ENCODE measurements at places on chromosomes 13 and 19. TPM values are rescaled to one million over a fixed set of nuclear protein-coding genes. Genes with fewer than 3 reads are reported as not detected.

Gene SYNGR4
- not detected for total RNA-seq

Gene MPND
- total RNA-seq, result 38.4 TPM

Gene NKPD1
- 1.00 TPM for total RNA-seq

Gene KLK3
- not detected for total RNA-seq

Gene KCNC3
- 3.2 TPM for total RNA-seq

Gene FCGBP
- 25.1 TPM for total RNA-seq

Gene WDR88
- total RNA-seq, result not detected

Gene TNFAIP8L1
- total RNA-seq, result 8.5 TPM

Gene CERS1
- total RNA-seq, result not detected

Gene STAP2
- 3.3 TPM for total RNA-seq

Gene TLE6
- total RNA-seq, result 2.2 TPM

Gene WDR87
- not detected for total RNA-seq

Gene LGALS16
- not detected for total RNA-seq

Gene CNN1
- not detected for total RNA-seq

Gene FGF21
- total RNA-seq, result not detected

Gene CATSPERD
- total RNA-seq, result not detected

Gene AP1M2
- total RNA-seq, result not detected

Gene ZFP14
- 8.2 TPM for total RNA-seq

Gene TEX101
- total RNA-seq, result not detected

Gene KLHL1
- not detected for total RNA-seq

Gene LIN37
- 18.2 TPM for total RNA-seq

Gene CAPN12
- 7.4 TPM for total RNA-seq

Data from natural killer cell (primary cell).